Fibroblast of the aortic adventitia (primary cell): ENCODE measurements at places on chromosomes 12 and 14.

- DNase-seq, result no peak
These were observed 196.5 kb downstream of the NOVA1 start for GRCh38 chr14:26401179-26401968.

DNA sequence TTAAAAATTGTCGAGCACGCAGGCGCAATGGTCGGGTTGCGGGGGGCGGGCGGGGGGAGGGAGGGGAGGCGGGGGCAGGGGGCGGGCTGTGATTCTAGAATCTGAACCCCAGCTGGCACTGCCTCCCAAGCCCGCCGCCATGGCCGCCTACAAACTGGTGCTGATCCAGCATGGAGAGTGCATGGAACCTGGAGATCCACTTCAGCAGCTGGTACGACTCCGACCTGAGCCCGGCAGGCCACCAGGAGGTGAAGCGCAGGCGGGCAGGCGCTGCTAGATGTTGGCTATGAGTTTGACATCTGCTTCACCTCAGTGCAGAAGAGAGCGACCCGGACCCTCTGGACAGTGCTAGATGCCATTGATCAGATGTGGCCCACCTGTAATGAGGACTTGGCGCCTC lies 118.4 kb downstream of the NTN4 start:
- DNase-seq, result no peak

DNA sequence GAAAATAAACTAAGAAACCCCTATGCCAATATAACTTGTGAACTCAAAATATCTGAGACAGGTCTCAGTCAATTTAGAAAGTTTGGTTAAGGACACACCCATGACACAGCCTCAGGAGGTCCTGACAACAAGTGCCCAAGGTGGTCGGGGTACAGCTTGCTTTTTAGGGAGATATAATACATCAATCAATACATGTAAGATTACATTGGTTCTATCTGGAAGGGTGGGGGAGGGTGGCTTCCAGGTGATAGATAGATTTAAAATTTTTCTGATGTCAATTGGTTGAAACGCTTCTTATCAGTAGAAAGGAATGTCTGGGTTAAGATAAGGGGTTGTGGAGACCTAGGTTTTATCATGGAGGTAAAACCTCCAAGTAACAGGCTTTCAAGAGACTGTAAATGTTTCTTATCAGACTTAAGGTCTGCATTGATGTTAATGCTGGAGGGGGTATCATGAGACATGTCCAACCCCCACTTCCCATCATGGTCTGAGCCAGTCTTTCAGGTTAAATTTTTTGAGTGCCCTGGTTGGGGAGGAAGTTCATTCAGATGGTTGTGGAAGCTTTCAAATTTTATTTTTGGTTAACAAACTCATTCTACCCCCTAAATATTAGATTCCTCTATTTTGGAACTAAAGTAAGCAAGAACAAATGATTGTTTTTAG lies 82.0 kb upstream of the RASSF8 start:
- DNase-seq, result no peak

GRCh38 chr14:94752591-94753436 lies 17.1 kb downstream of the GSC start:
- DNase-seq, result no peak

- DNase-seq, result no peak
These were observed 49.0 kb downstream of the SLC8B1 start for GRCh38 chr12:113285679-113286610.

DNA sequence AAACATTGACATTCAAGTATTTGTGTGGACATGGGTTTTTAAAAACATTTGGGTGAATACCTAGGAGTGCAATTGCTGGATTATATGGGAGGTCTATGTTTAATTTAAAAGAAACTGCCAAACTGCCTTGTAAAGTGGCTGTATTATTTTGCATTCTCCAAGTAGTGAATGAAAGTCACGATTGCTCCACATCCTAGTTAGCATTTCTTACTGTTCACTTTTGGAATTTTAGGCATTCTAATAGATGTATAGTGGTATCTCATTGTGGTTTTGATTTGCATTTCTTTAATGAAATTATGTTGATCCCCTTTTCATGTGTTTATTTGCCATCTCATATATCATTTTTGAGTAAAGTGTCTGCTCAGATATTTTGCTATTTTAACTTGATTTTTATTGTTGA lies 159.5 kb downstream of the FOXG1 start:
- DNase-seq, result no peak

DNA sequence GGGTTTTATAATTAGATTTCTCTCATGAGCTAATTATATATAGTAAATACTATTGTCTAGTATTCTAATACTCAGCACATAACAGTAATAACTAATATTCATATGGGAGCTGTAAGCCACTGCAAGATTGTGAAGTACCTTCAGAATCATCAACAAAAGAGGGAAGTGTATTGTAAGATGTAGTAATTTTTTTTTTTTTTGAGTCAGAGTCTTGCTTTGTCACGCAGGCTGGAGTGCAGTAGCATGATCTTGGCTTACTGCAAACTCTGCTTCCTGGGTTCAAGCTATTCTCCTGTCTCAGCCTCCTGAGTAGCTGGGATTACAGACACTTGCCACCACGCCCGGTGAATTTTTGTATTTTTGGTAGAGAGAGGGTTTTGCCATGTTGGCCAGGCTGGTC lies 3.1 kb downstream of the GPR33 start:
- no peak for DNase-seq

GRCh38 chr14:66381755-66382154 lies 104.4 kb upstream of the CCDC196 start:
- DNase-seq, result no peak

- peak; percentile 82 for DNase-seq
These were observed 169.5 kb upstream of the RTL1 start for GRCh38 chr14:101072945-101073597.

DNA sequence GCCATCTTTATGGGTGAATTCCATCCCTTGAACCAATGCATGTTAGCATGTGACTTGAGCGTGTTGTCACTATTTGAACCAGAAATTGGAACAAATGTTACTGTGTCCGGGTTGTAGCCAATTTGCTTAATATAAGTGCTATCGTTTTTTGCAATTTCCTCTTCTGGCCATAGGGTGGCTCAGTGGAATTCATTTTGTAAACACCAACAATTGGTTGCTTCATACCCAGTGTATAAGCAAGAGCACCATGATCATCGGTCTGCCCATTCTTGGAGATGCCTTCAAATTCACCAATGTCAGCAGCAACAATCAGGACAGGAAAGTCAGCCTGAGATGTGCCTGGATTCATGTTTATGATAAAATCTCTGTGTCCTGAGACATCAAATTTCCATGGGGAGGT lies 5.0 kb upstream of the NEDD1 start:
- DNase-seq, result no peak

DNA sequence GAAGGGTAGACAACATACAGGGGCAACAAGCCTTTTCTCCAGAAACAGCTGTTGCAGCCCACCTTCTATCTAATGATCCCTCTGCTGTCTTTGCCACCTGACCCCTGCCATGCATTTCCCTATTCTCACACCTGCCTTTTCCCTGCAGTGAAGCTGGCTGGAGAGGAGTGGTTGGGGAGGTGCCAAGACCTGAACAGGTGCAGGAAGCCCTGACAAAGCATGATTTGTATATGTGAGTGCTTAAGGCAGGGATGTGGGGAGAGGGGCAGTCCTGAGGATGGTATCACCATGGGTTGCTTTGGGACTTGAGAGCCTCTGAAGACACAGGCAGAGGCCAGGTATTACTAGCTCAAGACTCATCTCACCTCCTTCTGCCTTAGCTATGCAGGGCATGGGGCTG lies 2.9 kb upstream of the PFDN5 start:
- DNase-seq, result no peak

GRCh38 chr12:2606186-2606910 lies 188.4 kb upstream of the FKBP4 start:
- DNase-seq, result no peak

GRCh38 chr12:4745249-4745648 lies 25.0 kb downstream of the GALNT8 start:
- no peak for DNase-seq

DNA sequence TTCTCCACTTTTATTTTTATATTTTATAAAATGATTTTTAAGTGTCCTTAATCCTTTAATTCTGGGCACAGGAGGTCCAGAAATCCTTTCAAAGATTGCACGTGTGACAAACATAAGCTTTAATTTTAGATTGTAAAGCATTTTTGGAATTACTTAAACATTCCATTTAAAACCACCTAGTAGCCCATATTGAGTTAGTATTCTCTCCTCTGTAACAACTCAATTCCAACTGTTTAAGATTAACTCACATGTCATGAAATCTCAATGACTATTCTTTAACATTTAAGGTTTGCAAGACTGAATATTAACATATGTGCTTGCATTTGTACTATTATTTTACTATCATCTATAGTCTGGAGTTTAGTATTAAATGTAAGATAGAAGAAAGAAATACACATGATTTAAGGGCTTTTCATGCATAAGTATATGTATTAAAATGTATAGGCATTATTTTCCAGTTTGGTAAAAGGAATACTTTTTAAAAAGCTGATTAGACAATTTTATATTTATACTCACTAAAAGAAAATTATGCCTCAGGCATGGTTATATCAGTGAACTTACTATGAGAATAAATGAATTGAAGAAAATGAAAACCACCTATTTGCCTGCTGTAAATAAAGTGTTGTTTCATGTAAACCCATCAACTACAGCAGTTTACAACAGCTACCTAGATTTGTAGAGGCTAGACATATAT lies 776.9 kb downstream of the SLC6A15 start:
- no peak for DNase-seq

DNA sequence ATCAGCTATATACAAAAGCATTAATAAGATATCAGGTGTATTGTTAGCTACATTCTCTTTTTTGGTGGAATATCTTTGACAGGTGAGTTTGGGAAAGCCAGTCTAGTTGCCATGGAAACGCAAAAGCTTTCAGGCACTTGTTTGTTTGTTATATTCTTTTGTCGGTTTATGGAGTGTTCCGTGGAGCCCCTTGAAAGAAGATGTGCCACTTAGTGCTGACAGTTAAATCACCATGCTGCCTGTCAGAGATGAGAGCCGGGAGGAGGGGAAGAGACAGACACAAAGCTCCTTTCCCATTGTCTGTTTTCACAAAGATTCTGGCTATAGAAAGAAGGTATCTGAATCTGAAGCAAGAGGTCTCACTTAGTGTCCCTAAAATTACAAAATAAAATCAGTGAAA lies 170.8 kb downstream of the SNAPC1 start:
- no peak for DNase-seq

DNA sequence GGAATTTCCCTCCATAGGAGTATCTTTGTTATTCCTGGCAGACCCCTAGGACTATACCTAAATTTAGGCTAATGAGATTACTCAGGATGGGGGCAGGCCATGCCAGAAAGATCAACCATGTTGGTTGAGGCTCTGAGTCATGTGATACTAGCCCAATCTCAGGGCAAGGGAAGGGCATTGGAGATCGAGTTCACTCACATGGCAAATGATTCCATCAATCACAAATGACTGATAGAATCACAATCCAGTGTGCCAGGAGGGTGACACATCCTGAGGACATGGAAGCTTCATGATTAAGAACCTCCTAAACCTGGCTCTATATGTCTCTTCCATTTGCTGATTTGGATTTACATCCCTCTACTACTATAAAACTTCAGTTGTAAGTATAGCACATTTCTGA lies 182.3 kb downstream of the NTF3 start:
- DNase-seq, result no peak

- peak; percentile 10 for DNase-seq
These were observed 117.3 kb upstream of the CAND1 start for GRCh38 chr12:67151886-67152285.

DNA sequence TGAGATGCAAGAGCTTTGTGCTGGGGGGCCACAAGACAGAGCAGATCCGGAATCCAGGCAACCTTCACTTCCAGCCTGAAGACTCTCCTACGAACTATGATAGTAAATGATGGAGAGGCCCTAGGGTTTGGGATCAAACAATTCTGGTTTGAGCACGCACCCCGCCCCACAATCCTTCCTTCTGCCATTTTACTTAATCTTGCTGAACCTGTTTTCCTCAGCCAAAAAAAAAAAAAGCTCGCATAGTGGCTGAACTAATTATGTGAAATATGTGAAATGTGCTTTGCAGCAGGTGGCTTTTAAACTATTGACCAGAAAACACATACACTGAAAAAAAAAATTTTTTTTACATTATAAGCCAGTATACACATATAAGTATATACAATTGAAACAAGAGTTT lies 667 bp upstream of the ITFG2 start:
- DNase-seq, result no peak

GRCh38 chr14:104117341-104118005 lies 20.9 kb upstream of the KIF26A start:
- DNase-seq, result no peak

- peak; percentile 84 for DNase-seq
These were observed 86.8 kb downstream of the RFLNA start for GRCh38 chr12:124381456-124382296.

- no peak for DNase-seq
These were observed 317.6 kb downstream of the CCDC91 start for GRCh38 chr12:28507867-28508266.
